ENCODE measurements at places on chromosomes 12 and 14. TPM values are rescaled to one million over a fixed set of nuclear protein-coding genes. Genes with fewer than 3 reads are reported as not detected.
A peak's percentile ranks its signal among the peaks of the same experiment; 100 is the strongest.

DNA sequence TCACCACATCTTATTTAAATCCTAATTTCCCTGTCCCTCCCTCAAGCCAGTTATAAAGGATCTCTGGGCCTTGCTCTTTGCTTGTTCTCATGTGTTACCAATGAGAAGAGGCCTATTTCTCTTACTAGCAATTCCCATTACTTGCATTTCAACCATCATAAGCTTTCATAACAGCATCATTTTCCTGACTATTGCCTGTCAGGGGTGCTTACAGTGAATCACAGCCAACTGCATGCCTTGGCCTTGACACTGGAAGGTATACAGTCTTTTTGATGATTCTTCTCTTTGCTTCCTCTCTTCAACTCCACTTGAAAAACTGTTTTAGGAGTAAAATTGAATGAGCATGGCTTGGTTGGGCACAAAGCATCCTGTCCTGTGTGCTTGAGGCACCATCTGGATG is 127.0 kb downstream of the NPAS3 start:
- no peak overlapping the region for H3K27ac ChIP-seq
- DNase-seq, result no peak
- H3K36me3 ChIP-seq, result no peaks in the 10 kb centered on the region
- no peak overlapping the region for H3K4me3 ChIP-seq

DNA sequence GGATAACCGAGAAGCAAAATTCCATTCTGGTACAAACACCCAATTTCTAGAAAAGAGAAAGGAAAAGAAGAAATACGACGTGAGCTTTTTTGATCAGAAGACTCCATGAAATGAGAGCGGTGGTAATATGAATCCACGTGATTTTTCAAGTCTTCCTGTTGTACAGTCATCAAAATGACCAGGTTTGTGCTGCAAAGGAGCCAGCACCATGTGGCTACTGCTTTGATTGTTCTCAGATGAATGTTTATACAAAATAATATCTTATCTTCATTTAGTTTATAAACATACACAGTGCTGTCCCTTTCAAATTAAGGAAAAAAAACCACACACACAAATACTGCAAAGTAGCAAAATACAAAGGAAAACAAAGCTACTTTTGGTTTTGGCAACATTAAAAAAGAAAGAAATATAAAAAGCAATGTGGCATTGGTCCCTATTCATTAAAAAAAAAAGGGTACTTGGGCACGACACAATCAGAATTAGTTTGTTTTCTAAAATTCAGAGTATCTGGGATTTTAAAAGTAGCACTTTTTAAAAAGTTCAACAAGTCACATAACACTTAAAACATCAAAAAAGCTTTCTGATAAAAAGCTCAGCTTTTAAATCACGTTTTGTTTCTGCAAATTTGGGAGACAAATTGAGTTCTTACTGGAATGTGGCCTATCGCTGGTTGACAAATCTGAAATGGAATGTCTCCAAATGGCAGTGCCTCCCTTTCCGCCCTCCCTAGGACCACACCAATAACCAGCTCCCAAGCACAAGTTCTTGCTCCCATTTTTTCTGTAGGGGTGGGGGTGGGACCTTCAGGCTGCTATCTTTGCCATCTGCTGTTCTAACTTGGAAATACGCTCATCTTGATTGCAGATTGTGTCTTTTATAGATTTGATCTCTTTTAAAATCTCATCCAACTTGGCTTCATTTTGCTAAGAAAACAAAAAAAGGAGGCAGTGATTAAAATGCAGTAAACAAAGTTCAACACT is 13.2 kb upstream of the SELPLG start:
- H3K4me3 ChIP-seq, result no peak overlapping the region
- peaks cover 48% of the 10 kb centered on the region for H3K4me1 ChIP-seq
- H3K27me3 ChIP-seq, result no peaks in the 10 kb centered on the region

GRCh38 chr12:112879191-112879705 is 27.5 kb upstream of the OAS1 start:
- no peak for DNase-seq
- no peaks in the 10 kb centered on the region for H3K4me1 ChIP-seq
- H3K36me3 ChIP-seq, result no peaks in the 10 kb centered on the region
- no peak overlapping the region for H3K27ac ChIP-seq
- no peak overlapping the region for H3K4me3 ChIP-seq
- H3K27me3 ChIP-seq, result peaks cover 29% of the 10 kb centered on the region

GRCh38 chr14:77007975-77008421 is 20.5 kb downstream of the IRF2BPL start:
- H3K36me3 ChIP-seq, result no peaks in the 10 kb centered on the region
- peak overlapping the region; percentile 76 for H3K27ac ChIP-seq
- H3K27me3 ChIP-seq, result no peaks in the 10 kb centered on the region
- DNase-seq, result peak; percentile 93
- no peak overlapping the region for H3K4me3 ChIP-seq

The RASAL1 gene
- 0.26 TPM for total RNA-seq

The PLXNC1 gene
- 15.7 TPM for total RNA-seq
